Activated naive CD8-positive, alpha-beta T cell treated with anti-CD3 and anti-CD28 coated beads, Interleukin-2, amount 10 ng/mL, durations not matched to agents 7 days and 5 days (primary cell): ENCODE measurements at places on chromosomes 3 and 15. TPM values are rescaled to one million over a fixed set of nuclear protein-coding genes. Genes with fewer than 3 reads are reported as not detected.

DNA sequence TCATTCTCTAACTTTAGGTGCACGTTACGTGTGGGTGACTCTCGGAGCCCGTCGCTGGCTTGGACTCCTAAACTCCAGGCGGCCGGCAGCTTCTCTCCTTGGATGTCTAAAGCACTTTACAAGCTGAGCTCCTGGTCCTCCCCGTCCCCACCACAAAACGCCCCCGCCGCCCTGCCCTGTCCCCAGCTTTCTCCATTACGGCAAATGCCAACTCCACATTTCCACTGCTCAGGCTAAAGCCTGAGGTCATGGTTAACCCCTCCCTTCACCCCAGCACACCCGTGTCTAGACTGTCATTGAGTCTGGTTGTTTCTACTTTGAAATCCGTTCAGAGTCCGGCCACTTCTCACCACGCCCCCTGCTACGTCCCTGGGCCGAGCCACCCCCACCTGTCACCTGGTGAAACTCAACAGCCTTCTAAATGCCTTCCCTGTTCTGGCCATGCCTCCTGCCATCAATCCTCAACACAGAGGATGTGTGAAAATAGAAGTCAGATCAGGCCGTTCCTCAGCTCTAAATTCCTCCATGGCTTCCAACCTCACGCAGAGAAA is 8.1 kb upstream of the PCSK6 start:
- H3K36me3 ChIP-seq: no peaks in the 10 kb centered on the region
- peaks cover 30% of the 10 kb centered on the region for H3K4me1 ChIP-seq
- DNase-seq: no peak
- H3K27me3 ChIP-seq: peaks cover 36% of the 10 kb centered on the region
- H3K27ac ChIP-seq: no peak overlapping the region

GRCh38 chr3:151171145-151171757 is 31.8 kb downstream of the GPR171 start:
- DNase-seq: peak; percentile 44
- H3K36me3 ChIP-seq: peaks cover 3% of the 10 kb centered on the region
- H3K27me3 ChIP-seq: no peaks in the 10 kb centered on the region
- H3K4me3 ChIP-seq: peak overlapping the region; percentile 71
- peaks cover 45% of the 10 kb centered on the region for H3K4me1 ChIP-seq

DNA sequence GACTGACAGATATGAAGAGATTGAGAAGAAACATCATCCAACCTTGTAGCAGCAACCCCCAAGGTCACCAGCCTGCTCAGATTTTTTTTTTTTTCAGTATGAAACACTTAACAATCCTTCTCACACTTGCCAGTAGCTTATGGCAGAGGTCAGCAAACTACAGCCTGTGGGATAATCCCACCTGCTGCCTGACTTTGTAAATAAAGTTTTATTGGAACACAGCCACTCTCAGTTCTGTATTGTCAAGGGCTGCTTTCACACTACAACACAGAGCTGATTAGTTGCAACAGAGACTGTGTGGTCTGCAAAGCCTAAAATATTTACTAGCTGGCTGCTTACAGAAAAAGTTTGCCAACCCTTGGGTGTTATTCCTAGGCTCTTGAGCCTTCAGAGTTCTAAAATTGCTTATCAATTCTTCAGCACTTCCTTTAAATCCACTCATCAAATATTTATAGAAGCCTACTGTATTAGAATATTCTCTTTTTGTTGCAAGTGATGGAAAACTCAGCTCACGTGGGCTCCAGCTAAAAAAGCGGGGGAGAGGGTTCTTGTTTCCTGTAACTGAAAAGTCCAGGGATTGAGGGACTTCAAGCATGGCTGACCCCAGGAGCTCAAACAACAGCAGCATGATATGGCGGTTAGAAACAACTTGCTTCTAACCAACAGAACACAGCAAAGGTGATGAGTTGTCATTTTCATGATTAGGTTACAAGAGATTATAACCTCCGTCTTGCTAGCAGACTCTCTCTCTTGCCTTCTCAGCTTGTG is 246.1 kb downstream of the SHQ1 start:
- H3K4me1 ChIP-seq: no peaks in the 10 kb centered on the region
- no peaks in the 10 kb centered on the region for H3K27me3 ChIP-seq
- H3K27ac ChIP-seq: no peak overlapping the region
- no peaks in the 10 kb centered on the region for H3K36me3 ChIP-seq
- no peak overlapping the region for H3K4me3 ChIP-seq

GRCh38 chr3:42300013-42300412 is 34.0 kb upstream of the CCK start:
- H3K36me3 ChIP-seq: no peaks in the 10 kb centered on the region
- no peak overlapping the region for H3K4me3 ChIP-seq
- H3K27ac ChIP-seq: no peak overlapping the region

DNA sequence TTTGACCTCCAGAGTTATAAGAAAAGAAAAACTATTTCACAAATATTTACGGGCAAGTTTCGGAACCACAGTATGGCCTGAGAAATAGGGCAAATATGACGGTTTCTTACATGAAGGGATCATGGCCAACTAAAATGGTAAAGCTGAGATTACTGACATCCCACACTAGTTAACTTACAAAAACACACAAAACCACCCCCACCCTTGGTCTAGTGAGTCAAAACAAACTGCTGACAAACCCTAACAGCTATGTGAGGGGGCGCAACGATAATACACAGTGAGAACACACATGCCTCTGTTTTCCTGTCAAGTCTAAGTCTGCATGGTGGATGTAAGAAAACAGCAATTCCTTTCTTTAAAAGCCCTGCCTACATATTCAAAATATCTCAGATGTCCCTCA is 32.3 kb downstream of the CBLB start:
- no peak for DNase-seq
- H3K4me3 ChIP-seq: no peak overlapping the region
- peaks cover 55% of the 10 kb centered on the region for H3K36me3 ChIP-seq

DNA sequence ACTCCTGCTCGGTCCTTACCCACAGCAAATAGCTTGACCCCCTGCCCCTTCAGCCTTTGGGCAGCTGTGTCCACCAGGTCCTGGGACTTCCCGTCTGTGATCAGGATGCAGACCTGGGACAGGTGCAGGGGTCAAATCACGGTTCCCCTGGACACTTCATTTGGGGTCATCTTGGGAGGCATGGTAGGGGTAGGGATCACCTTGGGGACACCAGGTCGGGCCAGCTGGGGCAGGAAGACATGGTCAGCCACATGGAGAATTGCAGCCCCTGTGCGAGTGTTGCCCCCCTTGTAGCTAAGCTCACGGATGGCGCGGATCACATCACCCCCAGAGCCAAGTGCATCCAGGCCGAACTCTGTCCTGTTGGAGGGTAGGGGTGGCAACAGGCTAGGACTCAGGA is 1.8 kb downstream of the COL7A1 start:
- H3K27me3 ChIP-seq: peaks cover 31% of the 10 kb centered on the region
- H3K4me3 ChIP-seq: no peak overlapping the region
- DNase-seq: no peak
- no peak overlapping the region for H3K27ac ChIP-seq
- peaks cover 4% of the 10 kb centered on the region for H3K4me1 ChIP-seq

DNA sequence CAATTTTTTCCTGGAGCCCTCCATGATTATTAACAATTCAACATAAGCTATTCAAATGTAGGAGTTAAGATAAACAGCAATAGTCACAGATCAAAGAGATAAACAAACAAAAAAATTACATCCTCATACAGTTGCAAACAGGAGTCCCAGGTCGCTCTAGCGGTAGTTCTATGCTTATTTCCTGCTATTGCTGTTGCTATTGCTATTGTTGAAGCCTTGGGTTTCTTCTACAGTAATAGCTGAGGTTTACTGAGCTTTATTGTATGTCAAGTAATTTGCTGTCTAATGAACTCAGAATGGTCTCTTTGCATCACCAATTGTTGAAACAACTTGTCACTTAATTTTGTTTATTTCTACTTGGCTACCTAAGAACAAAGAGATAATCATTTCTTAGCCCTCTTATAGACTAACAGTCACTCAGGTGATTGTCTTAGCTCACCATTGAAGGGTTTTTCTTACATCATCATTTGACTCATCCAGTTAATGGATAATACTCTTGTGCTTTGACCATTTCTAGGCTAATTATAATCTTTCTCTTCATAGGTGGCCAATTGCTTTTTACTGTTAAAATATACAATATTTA is 654.6 kb downstream of the MECOM start:
- H3K4me1 ChIP-seq: no peaks in the 10 kb centered on the region
- H3K36me3 ChIP-seq: no peaks in the 10 kb centered on the region
- DNase-seq: no peak
- no peaks in the 10 kb centered on the region for H3K27me3 ChIP-seq
- no peak overlapping the region for H3K27ac ChIP-seq

GRCh38 chr15:47843124-47843663 is 125.9 kb downstream of the SEMA6D start:
- no peak for DNase-seq
- H3K27ac ChIP-seq: no peak overlapping the region

- H3K4me3 ChIP-seq: no peak overlapping the region
- no peaks in the 10 kb centered on the region for H3K27me3 ChIP-seq
- DNase-seq: no peak
- no peak overlapping the region for H3K27ac ChIP-seq
- H3K36me3 ChIP-seq: peaks cover 8% of the 10 kb centered on the region
Observed at GRCh38 chr15:99703603-99704443, 29.4 kb downstream of the LYSMD4 start.

- no peaks in the 10 kb centered on the region for H3K36me3 ChIP-seq
- DNase-seq: no peak
- H3K4me1 ChIP-seq: no peaks in the 10 kb centered on the region
- H3K4me3 ChIP-seq: no peak overlapping the region
Observed at GRCh38 chr3:124076235-124076634, 84.3 kb upstream of the ROPN1 start.

The ANKRD63 gene
- not detected for total RNA-seq

The AZI2 gene
- 55.1 TPM for total RNA-seq

The CHDH gene
- total RNA-seq: 0.11 TPM

The GOLGA8S gene
- total RNA-seq: 1.3 TPM

The DPPA2 gene
- not detected for total RNA-seq

The TMCO5A gene
- not detected for total RNA-seq
